ENCODE measurements at places on chromosomes 2 and 18.

GRCh38 chr18:57441071-57441794, 6.1 kb downstream of the ONECUT2 start:
- no peak for DNase-seq

DNA sequence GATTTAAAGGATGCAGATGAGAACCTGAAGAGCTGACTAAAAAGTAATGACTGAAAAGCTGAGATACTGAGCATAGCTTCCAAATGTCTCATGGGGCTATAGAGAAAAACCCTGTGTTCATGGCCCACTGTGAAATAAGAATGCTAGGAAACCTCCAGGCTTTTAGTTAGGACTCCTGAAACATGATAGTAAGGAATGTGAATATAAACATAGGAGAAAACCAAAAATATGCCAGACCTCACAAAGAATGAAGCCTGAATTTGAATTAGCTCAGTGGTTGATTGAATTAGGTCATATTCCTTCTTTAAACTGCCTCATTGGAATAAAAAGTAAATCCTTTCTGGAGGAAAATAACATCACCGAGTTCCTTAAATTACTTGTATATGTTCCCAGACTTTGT, 194.5 kb upstream of the NXPH2 start:
- no peak for DNase-seq

GRCh38 chr2:10300997-10301940, 1.4 kb upstream of the HPCAL1 start:
- DNase-seq: no peak

DNA sequence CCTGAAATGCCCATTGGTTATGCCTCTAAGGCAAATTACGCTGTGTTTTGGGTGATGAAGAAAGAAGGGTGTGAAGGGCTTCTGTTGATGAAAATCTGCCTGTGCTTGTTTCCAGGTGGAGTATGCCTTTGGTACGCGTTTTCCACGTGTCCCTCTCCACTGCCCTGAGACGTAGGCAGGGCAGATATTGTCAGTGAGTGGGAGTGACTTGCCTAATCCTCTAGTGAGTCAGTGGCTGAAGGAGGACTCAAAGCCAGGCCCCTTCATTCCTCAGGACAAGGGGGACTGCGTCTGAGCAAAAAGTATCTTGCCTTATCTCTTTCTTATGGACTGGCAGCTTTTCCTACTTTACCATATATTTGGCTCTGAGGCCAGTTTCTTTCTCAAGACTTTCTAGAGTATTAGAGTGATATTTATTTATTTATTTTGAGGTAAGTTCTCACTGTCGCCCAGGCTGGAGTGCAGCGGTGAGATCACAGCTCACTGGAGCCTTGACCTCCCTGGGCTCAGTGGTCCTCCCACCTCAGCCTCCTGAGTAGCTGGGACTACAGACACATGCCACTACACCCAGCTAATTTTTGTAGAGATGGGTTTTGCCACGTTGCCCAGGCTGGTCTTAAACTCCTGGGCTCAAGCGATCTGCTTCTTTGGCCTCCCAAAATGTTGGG, 10.2 kb downstream of the RALB start:
- no peak for DNase-seq

DNA sequence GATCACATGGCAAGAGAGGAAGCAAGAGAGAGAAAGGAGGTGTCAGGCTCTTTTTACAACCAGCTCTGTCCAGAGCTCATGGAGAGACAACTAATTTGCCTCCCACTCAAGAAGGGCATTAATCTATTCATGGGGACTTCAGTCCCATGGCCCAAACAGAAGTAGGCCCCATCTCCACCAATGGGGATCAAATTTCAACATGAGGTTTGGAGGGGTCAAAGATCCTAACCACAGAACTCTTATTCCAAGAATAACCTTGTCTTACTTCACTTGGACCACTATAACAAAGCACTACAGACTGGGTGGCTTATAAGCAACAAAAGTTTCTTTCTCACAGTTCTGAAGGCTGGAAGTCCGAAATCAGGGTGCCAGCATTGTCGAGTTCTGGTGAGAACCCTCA, 31.8 kb downstream of the GRB14 start:
- DNase-seq: no peak

DNA sequence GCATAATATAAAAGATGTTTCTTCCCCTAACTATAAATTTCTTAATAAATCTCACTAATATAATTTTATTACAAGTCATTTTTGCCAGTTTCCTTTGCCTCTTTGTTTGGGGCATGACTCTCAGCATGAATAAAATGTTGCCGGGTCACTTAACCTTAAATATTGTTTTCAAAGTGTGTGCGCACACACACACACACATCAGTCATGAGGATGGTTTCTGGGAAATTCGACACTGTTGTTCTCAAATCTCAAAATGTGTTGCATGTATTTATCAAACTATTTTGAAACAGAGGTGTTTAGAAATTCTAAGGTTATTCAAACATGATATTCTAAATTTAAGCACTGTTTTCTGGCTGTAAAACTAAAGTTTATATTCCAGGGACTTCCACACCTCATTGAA, 31.5 kb downstream of the FAP start:
- DNase-seq: no peak

DNA sequence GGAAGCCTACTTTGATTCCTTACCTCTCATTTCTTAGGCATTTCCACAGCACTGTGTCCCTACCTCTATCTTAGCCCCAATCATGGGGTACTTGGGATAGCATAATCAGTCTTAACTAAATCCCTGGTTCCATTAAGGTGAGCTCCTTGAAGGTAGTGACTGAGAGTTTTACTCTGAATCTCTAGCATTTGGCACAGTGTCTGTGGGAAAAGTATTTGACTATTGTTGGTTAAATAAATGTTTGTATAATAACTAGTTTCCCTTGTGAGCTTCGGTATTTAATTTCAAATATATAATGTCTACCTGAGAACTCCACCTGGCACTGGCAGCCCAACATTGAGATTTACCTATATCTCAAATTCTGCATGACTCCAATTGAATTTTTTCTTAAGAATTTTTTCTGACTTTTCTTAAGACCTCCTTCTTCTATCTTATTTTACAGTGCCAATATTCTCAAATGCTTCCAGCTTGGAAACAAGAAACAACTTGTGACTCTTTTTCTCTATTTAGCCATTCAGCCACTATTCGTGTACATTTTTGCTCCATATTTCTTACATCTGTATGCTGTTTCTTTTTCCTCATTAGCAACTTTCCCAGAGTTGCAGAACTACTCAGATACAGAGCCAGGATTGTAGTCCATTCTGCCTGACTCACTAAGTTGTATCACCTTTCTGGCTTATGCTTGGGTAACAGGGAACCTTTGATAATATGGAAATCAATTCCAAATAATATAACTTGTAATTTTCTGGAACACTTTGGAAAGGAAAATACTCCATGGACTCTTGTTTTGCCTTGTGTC, 214.0 kb upstream of the NT5C1B start:
- DNase-seq: no peak
